ENCODE measurements at places on chromosomes 16 and 17. TPM values are rescaled to one million over a fixed set of nuclear protein-coding genes. Genes with fewer than 3 reads are reported as not detected.

Gene OSGIN1
- total RNA-seq: 1.7 TPM

Gene PTX4
- not detected for total RNA-seq

Gene ADGRG3
- total RNA-seq: not detected

Gene KPNB1
- total RNA-seq: 681 TPM

Gene RASD1
- 0.28 TPM for total RNA-seq

Gene CD300LB
- total RNA-seq: not detected

Gene NPW
- not detected for total RNA-seq

Gene KLHL11
- total RNA-seq: 27.4 TPM

Gene C1QTNF8
- total RNA-seq: not detected

Gene DNAAF1
- total RNA-seq: not detected

Gene TBC1D3L
- total RNA-seq: not detected

Gene ETV4
- 7.2 TPM for total RNA-seq

Gene NPIPA7
- 1.4 TPM for total RNA-seq

Gene B4GALNT2
- total RNA-seq: 0.06 TPM

Gene DCAKD
- 74.1 TPM for total RNA-seq

Gene HSD11B2
- total RNA-seq: not detected

Gene CETP
- 0.08 TPM for total RNA-seq

Gene ZNF629
- 19.6 TPM for total RNA-seq

Gene AXIN1
- total RNA-seq: 18.5 TPM

Gene KRT33B
- total RNA-seq: 0.21 TPM

Gene TP53TG3
- not detected for total RNA-seq

Gene CLEC18B
- not detected for total RNA-seq

Gene NKD1
- total RNA-seq: 0.42 TPM

Gene KRTAP4-5
- total RNA-seq: not detected

Gene DCAF7
- total RNA-seq: 68.5 TPM

Gene GJC1
- 36.4 TPM for total RNA-seq

Gene INPP5K
- 34.4 TPM for total RNA-seq

Gene CCL3
- not detected for total RNA-seq

Gene TMEM235
- total RNA-seq: not detected

Gene TMC5
- not detected for total RNA-seq

Gene PRSS33
- total RNA-seq: not detected

Gene DPEP3
- total RNA-seq: not detected

Gene SLC6A2
- not detected for total RNA-seq

Gene MSLN
- total RNA-seq: not detected

Gene ASGR1
- 0.16 TPM for total RNA-seq

Gene PLK1
- 72.9 TPM for total RNA-seq

Gene CCL15
- total RNA-seq: not detected

Gene DNAH3
- total RNA-seq: 0.03 TPM

Gene COL1A1
- 957 TPM for total RNA-seq

Gene TTLL6
- not detected for total RNA-seq

Gene MOSMO
- 30.3 TPM for total RNA-seq

Gene FAM20A
- not detected for total RNA-seq

Gene UMOD
- total RNA-seq: not detected

Gene TEX14
- total RNA-seq: 0.13 TPM

Gene TBC1D3K
- not detected for total RNA-seq

Gene KCNG4
- not detected for total RNA-seq

Gene PLEKHM1
- total RNA-seq: 16.4 TPM

Gene MED9
- 8.6 TPM for total RNA-seq

Gene WNT9B
- not detected for total RNA-seq
